ENCODE measurements at places on chromosomes 2 and 18.

- no peak for DNase-seq
Observed at GRCh38 chr18:25729072-25729471, 361.3 kb downstream of the SS18 start.

DNA sequence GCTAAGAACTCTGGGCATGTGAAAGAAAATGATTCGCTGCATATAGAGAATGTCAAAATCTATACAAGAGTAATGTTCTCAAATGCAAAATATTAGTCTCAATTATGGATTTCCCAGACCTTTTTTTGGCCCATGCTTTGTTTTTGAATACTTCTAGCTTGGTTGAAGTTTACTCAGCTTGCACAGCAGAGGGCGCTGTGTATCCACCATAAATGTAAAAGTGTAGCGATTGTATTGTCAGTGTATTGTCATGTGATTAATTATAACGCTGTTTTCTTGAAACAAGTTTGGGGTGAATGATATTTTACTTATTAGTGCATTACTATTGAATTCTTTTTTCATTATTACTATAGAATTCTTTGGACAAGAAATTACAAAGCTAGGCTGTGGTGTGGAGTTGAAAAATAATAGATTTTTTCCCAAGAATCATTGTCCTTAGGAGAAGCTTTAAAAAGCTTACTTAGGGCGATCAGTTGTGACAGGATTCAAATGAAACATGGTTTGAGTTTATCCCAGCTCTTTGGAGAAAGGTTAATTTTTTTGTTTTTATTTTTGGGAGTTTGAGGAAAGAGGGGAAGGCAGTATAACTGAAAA, 98.3 kb downstream of the PIK3C3 start:
- no peak for DNase-seq

DNA sequence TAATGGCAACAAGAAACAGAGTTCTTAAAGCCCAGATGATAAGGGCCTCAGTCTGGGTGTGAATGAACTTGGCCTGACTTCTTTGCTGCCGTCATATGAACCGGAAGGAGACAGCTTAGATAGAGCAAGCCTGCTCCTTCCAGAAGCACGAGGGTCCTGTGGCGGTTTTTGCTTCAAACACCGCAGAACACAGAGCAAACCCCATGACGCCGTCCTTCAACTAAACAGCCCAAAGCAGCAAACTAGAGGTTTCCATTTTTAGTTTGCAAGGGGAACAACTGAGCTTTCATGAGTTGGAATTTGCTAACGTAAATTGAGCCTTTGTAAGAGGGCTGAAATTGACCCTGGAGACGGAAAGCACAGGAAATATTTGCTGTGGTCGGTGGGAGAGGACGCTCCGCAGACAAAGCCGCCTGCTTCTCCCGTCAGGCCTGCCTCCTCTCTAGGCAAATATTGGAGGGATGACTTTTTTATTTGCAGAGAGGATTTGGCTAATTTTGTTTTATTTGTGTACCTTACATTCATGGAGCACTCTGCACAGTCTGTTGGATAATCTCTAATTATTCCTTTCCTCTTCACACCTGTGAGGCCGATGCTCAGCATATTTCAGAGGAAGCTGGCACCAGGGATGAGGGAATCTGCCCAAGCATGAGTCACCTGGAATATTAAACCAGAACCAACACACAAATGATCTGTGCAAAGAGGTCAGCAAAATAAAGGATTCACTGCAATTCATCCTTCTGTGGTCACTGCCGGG, 134.0 kb upstream of the NCK2 start:
- no peak for DNase-seq

GRCh38 chr2:213161759-213162515, 10.5 kb upstream of the IKZF2 start:
- DNase-seq, result no peak

- no peak for DNase-seq
Observed at GRCh38 chr2:236200378-236200777, 32.2 kb upstream of the GBX2 start.

DNA sequence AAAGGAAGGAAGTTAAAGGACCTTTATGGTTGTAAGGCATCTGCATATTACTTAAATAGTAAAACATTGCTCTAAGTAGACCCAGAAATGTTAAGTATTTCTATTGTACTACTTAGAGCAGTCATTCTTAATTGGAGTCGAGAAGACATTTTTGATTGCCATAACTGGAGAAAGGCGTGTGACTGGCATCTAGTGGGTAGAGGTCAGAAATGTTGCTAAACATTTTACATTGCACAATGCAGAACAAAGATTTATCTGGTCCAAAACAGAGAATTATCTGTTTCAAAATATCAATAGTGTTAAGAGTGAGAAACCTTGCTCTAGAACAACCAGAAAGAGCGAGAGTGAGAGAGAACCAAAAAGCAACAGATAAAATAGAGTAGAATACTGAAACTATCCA, 23.3 kb upstream of the ROCK1 start:
- DNase-seq, result no peak

- DNase-seq, result no peak
Observed at GRCh38 chr18:59646228-59646962, 50.8 kb downstream of the CCBE1 start.

All from cortex of kidney (tissue), 1 donor.